ENCODE measurements at places on chromosomes 6 and 20.

DNA sequence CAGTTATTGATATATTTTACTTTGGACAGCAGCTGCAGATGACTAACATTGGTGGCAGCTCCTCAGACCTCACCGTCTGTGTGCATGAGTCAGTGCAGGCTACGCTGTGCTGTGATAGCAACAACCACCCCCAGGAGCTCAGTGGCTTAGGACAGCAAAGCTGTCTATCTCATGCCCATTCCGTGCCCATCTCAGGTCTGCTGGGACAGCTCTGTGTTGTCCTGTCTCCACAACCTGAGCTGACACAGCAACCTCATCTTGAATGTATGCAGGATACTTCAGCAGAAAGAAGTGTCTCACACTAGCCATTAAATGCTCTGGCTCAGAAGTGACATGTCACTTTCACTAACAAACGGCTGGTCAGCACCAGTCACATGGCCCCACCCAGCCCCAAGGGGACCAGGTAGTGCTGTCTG lies 47.7 kb downstream of the BANF2 start:
- DNase-seq: peak; percentile 84
- H3K27me3 ChIP-seq: no peaks in the 10 kb centered on the region
- no peaks in the 10 kb centered on the region for H3K36me3 ChIP-seq
- H3K27ac ChIP-seq: peak overlapping the region; percentile 11

DNA sequence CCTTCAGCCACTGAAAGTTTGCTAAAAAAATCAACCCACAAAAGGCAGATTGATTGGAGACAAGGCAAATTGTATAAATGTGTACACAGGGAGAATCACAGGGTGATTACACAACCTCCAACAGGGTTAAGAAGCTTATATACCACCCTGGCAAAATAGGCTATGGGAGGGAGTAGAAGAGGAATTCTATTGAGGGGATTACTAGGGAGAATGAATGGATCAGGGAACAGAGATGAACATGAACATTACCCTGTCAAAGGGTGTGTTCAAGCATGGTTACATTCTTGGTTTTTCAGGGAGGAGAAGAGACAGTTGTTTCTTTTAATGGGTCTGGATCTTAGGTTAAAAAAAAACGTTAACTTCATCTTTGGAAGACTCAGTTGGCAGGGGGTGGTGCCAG lies 5.1 kb upstream of the MRS2 start:
- no peaks in the 10 kb centered on the region for H3K4me1 ChIP-seq
- H3K27ac ChIP-seq: no peak overlapping the region

DNA sequence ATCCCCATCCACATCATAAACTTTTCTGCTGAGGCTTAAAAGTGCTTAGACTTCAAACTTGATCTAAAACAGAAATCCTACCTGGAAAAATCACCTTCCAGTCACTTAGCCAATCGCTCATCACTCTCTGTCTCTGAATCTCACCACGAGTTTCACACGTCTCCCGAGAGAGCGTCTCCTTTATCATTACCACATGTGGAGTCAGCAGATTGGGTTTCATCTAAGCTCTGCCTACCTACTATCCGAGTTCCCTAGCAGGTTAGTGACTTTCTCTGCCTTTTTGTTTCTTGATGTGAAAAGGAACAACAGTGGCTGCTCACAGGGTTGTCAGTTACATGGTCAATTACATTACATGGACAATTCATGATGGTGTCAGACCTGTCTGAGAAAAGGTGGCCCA lies 286.2 kb downstream of the ESR1 start:
- no peak for DNase-seq
- H3K4me3 ChIP-seq: no peak overlapping the region
- H3K4me1 ChIP-seq: peaks cover 9% of the 10 kb centered on the region
- no peaks in the 10 kb centered on the region for H3K36me3 ChIP-seq

DNA sequence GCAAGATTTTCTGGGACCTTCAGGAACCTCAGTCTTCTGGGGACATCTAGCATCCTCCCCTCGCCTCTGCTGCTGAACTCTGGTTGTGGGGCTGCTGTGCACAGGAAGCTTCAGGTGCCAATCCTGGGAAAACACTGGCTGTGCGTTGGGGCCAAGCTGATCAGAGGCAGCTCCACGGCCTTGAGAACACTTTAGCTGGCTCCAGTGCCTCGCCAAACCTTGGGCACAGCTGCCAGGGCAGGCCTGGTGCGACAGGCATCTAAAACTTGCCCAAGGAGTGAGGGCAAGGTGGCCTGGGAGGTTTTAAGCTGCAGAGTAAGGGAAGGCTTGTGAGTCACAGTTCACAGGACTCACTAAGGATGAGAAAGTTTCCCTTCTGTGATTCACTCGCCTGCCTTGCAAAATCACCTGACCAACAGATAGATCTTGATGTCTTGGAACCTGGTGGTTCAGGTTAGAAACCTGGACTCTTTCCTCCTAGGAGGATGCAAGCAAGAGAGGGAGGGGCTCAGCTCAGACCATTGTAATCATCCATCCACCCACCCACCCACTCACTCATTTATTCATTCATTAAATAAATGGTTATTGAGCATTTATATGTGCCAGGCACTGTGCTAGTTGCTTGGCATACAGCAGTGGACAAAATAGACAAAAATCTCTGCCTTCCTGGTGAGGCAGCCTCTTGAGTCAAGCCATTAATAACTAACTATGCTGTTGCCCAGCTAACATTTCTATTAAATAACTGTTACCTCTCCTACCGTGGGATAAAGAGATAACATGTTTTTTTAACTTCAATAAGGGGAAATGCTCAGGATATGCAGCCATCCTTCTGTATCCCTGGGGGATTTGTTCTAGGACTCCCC lies 2.5 kb upstream of the SPATS1 start:
- H3K27ac ChIP-seq: no peak overlapping the region
- DNase-seq: peak; percentile 26
- no peaks in the 10 kb centered on the region for H3K36me3 ChIP-seq
- H3K4me1 ChIP-seq: no peaks in the 10 kb centered on the region
- H3K27me3 ChIP-seq: peaks cover 47% of the 10 kb centered on the region
- H3K4me3 ChIP-seq: no peak overlapping the region

DNA sequence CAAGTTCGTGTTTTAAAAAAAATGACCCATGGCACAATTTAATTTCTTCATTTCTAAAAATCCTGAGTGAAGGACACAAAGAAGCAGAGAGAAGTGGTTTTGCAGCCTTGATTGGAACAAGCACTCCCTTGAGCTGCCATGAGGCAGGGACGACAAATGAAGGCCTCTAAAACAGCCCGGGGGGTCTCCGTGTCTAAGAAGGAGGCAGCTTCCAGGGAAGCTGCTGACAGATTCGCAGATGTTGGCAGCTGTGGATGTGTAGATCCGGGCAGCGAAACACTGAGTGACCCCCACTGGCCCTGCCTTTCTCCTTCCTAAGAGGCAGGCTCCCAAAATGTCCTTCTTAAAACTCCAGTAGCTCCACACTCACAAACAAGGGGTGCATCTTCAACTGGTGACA lies 9.6 kb upstream of the LBP start:
- no peak overlapping the region for H3K4me3 ChIP-seq
- no peak overlapping the region for H3K27ac ChIP-seq
- H3K4me1 ChIP-seq: no peaks in the 10 kb centered on the region
- H3K36me3 ChIP-seq: no peaks in the 10 kb centered on the region
- no peak for DNase-seq
- peaks cover 12% of the 10 kb centered on the region for H3K27me3 ChIP-seq

DNA sequence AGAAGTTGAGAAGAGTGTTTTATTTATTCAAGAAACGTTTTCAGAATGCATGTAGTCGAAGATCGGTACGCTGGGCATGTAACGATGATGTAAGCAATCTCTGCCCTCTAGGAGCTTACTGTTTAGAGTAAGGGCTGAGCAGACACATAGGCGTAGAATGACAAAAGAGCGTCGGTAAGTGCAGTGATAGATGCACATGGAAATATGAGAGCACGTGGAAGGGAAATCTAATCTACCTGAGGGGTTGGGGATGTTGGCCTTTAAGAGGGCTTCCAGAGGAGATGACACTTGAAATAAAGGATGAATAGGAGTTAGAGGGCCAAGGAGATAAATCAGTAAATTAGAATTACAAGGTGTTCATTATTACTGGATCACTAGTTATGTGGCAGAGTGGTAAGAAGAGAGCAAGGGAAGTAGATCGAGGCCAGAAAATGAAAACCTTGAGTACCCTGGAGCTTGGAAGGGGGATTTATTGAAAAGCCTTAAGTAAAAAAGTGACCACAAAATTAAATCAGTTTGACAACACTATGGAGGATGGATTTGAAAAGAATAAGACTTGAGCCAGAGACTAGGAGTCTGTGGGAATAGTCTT lies 782 bp downstream of the TRMT11 start:
- H3K36me3 ChIP-seq: no peaks in the 10 kb centered on the region
- peak; percentile 26 for DNase-seq
- H3K27me3 ChIP-seq: no peaks in the 10 kb centered on the region

GRCh38 chr6:55265409-55266114 lies 61.7 kb upstream of the GFRAL start:
- no peaks in the 10 kb centered on the region for H3K4me1 ChIP-seq
- no peak for DNase-seq
- H3K27me3 ChIP-seq: no peaks in the 10 kb centered on the region
- no peaks in the 10 kb centered on the region for H3K36me3 ChIP-seq

DNA sequence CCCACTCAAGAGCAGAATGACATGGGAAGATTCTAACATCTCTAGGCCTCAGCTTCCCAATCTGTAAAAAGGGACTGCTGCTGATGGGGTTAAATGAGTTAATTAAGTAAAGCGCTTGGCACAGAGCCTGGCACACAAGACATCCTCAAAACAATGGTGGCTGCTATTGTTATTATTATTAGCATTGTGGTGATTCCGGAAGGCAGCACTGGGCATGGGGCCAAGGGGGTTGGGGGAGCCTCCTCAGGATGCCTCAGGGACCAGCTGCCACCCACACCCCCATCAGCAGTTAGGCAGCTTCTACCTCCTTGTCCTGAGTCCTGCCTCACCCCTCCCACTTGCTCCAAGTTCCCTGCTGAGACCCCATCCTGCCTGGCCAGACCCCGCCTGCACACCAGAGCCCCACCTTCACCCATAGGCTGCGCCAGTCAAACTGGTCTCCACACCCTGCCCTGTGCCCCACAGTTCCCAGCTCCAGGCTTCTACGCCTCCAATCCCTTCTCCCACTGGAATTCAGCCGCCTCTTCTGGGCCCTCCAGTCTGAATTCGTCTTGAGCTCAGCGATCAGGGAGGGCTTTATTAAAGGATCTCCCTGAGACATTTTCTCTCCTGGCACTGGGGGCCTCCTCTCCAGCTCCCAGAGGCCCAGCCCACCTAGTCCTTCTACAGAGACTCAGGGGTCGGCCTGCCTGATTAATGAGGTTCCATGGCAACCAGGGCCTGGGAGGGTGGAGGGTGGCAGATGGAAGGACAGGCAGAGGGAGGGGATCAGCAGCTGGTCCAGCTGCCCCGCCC lies 1.5 kb downstream of the E2F1 start:
- H3K27ac ChIP-seq: peak overlapping the region; percentile 61
- no peaks in the 10 kb centered on the region for H3K27me3 ChIP-seq
- DNase-seq: no peak
- no peaks in the 10 kb centered on the region for H3K36me3 ChIP-seq
- H3K4me3 ChIP-seq: peak overlapping the region; percentile 59
- peaks cover 8% of the 10 kb centered on the region for H3K4me1 ChIP-seq

GRCh38 chr6:101226677-101227135 lies 166.8 kb upstream of the GRIK2 start:
- no peaks in the 10 kb centered on the region for H3K27me3 ChIP-seq
- H3K4me1 ChIP-seq: no peaks in the 10 kb centered on the region
- no peak overlapping the region for H3K4me3 ChIP-seq
- H3K36me3 ChIP-seq: no peaks in the 10 kb centered on the region

DNA sequence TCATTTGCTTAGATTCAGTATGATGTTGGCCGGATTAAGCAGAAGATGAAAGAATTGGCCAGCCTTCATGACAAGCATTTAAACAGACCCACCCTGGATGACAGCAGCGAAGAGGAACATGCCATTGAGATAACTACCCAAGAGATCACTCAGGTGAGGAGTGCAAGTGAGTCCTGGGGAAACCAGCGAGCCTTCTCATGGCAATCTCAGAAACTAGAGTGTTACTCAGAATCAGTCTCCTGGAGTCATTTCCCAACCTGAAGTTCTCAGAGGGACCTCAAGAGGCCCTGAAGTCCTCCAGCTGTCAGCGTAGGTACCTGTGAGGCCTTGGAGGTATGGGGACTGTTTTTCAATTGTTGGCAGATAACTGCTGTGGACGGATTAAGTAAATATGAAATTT lies 16.9 kb downstream of the STX16 start:
- H3K27me3 ChIP-seq: no peaks in the 10 kb centered on the region
- DNase-seq: no peak
- H3K4me3 ChIP-seq: no peak overlapping the region
- peaks cover 4% of the 10 kb centered on the region for H3K36me3 ChIP-seq
- H3K4me1 ChIP-seq: no peaks in the 10 kb centered on the region

- peaks cover 22% of the 10 kb centered on the region for H3K27me3 ChIP-seq
- H3K4me3 ChIP-seq: no peak overlapping the region
- no peaks in the 10 kb centered on the region for H3K36me3 ChIP-seq
- no peak overlapping the region for H3K27ac ChIP-seq
- DNase-seq: no peak
Observed at GRCh38 chr6:150018846-150019580, 6.3 kb downstream of the RAET1L start.

- H3K4me3 ChIP-seq: peak overlapping the region; percentile 63
- H3K36me3 ChIP-seq: no peaks in the 10 kb centered on the region
- H3K27ac ChIP-seq: no peak overlapping the region
Observed at GRCh38 chr6:156775717-156776116, 1.5 kb upstream of the ARID1B start.

- no peaks in the 10 kb centered on the region for H3K36me3 ChIP-seq
- no peak overlapping the region for H3K27ac ChIP-seq
- no peaks in the 10 kb centered on the region for H3K27me3 ChIP-seq
- no peaks in the 10 kb centered on the region for H3K4me1 ChIP-seq
- no peak for DNase-seq
Observed at GRCh38 chr6:164294047-164294784, 879.7 kb downstream of the QKI start.

GRCh38 chr20:32037929-32038328 lies 14.1 kb upstream of the HCK start:
- H3K4me3 ChIP-seq: no peak overlapping the region
- no peaks in the 10 kb centered on the region for H3K36me3 ChIP-seq

DNA sequence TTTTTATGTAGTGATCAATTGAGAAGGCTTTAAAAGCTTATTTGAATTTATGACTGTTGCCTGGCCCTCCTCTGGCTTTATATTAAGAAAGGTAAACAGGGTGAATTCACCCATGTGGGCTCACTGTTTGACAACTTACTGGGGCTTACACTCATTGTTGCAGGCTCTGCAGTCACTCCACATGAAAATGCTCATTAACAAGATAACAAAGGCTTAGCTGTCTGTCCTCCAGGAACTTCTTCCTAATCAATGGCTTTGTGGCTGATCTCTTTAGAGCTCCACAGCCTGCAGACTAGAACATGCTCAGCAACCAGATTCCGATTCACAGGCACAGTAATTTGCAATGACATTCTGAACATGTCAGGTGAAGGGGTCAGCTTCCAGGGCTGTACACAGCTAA lies 323.2 kb upstream of the MAN1A1 start:
- no peak overlapping the region for H3K4me3 ChIP-seq
- H3K4me1 ChIP-seq: no peaks in the 10 kb centered on the region
- H3K36me3 ChIP-seq: no peaks in the 10 kb centered on the region
- H3K27ac ChIP-seq: no peak overlapping the region
- DNase-seq: no peak
- H3K27me3 ChIP-seq: no peaks in the 10 kb centered on the region

Data from fibroblast of lung (primary cell).